ENCODE measurements at places on chromosomes 6 and 20.

DNA sequence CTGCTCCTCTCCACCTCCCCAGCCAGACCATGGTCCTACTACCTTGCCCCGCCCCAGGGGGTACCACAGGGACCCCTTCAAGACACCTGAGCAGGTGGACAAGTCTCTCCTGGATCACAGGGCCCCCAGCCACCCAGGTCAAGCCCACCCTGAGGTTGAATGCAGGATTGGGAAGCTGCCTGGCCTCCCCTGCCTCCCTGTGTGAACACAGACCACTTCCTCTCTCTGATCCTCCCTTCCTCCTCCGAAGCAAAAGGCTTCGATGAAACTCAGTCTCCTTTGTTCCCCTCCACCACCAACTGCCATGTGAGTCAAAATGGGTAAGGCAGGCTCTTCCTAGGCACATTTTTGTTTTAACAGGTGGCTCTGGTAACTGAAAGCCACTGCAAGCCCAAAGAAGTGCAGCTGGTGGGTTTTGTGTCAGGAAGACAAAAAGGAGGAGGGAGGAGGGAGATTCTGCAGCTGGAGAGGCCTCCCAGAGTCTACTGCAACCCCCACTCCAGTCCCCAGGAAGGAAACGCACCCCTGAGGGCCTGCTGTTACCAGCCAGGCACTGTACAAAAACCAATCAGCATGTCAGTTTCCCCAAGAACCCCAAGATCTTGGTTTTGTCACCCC, 5.4 kb downstream of the ADA start:
- ATAC-seq, result no peak

DNA sequence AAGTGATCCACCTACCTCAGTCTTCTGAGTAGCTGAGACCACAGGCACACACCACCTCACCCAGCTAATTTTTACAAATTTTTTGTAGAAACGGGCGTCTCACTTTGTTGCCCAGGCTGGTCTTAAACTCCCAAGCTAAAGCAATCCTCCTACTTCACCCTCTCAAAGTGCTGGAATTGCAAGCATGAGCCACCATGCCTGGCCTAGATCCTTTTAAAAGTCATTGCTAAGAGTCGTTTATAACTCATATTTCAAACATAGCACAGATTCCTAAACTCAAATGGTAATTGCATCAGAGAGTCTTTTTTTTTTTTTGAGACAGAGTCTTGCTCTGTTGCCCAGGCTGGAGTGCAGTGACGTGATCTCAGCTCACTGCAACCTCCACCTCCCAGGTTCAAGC, 7.7 kb upstream of the SAMHD1 start:
- ATAC-seq, result peak; percentile 44

DNA sequence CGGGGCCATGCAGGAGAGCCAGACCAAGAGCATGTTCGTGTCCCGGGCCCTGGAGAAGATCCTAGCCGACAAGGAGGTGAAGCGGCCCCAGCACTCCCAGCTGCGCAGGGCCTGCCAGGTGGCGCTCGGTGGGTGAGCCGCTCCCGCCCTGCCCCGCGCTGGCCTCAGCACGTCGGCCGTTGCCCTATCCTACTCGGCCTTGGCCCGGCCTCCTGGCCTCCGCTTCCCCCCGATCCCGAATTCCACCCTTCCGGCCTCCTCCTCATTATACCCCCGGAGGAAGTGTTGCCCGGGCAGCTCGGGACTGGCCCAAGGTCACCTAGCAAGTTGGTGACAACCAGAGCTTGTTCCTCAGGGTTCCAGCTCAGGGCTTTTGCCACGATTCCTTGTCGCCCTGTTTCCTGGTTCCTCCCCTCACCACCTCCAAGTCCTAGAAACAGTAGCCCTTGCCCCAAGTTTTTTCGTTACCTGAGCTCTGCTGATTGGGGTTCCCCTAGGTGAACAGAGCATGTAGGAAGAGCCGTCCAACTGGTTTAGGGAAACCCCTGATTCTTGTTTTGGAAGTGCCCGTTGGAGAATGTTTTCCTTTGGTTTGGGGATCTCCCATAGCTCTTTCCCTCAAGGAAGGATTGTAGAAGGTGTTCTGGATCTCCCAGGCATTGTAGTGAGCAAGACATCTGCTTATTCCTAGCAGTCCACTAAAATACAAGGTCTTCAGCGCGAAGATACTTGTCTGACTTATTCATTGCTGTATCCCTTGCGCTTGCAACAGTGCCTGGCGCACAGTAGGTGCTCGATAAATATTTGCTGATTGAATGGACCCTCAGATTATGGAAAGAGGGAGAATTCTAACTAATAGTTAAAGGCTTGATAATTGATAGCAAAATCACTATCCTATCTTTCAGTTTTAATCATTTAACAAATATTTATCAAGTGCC, 641 bp downstream of the ARFGEF2 start:
- ATAC-seq, result peak; percentile 77

DNA sequence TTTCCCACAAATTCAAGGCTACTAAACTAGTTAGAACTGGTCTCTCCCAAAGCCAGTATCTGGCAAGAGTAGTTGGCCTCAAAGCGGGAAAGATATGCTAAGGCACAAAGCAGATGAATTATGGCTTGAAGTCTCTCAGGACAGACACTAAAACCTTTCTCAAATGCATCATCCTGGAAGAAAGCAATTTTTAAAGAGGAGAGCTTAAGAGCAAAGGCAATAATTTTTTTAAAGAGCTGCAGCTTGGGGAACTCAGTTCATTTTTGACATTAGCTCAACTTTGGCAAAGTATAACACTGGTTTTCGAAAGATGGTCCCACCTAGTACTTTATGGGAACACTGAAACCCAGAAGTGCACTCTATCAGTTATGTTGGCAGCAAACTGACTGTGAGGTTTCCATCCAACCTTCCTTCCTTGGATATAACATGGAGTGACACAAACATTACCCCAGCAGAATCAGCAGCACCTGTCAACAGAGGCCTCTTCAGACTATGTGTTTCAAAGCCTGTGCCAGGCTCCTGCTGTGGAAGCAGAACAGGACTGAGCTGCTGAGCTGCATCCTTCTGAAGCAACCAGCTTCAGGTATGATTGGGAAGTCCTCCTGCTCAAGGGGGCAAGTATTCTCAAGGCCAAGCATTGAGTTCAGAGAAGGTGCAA, 852.3 kb upstream of the HS3ST5 start:
- no peak for ATAC-seq

DNA sequence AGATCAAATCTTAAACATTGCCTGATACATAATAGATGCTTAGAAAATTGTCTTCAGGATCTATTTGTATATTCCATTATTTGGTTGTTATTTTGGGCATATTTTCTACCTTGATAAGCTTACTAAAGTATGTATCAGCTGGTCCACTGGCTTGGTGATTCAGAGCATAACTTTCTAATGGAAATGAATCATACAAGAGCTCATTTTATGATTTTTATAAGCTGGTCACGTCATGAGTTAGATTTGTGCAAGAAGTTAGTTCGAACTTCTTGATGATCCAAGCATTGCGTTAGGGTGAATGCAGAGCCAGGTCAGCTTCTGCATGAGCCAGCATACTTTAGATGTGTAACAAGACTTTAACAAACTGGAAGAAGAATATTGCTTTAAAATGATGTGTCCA, 144.5 kb upstream of the FLRT3 start:
- ATAC-seq, result no peak

DNA sequence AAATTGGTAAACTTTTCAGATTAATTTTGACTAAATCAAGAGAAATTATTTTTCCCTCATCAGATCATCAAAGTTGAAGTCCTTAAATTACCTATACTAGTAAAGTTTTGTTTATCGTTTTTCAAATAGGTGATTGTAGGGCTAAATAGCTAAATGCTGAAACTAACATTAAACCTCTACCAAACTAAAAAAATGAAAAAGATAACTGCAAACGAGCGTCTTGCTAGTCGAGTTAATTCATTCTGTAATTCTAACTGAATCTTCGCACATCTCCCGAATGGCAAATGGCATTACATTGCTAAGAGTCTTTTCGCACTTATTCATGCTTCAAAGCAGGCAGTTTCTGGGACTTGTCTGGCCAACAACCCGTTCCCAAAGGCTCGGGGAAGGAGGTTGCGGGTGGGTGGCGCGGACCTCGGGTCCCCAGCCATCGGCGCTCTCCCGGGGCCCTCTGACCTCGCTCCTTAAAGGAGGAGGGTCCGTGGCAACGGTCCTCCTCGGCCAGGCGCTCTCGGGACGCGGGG, 43.8 kb downstream of the POPDC3 start:
- ATAC-seq, result peak; percentile 8

DNA sequence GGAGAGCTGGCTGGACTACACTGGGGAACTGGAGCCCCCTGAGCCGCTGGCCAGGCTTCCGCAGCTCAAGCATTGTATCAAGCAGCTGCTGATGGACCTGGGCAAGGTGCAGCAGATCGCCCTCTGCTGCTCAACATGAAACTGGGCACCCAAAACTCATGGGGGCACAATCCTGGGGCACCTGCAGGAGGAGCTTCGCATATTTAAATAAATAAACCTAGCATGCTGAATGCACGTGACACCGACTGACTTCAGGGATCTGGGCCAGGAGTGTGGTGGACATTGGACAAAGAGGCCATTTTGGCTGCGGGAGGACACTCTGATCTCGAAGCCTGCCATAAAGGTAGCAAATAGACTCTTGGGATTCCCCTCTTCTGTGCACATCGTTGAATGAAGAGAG, 6.8 kb downstream of the SCAND1 start:
- ATAC-seq, result no peak

DNA sequence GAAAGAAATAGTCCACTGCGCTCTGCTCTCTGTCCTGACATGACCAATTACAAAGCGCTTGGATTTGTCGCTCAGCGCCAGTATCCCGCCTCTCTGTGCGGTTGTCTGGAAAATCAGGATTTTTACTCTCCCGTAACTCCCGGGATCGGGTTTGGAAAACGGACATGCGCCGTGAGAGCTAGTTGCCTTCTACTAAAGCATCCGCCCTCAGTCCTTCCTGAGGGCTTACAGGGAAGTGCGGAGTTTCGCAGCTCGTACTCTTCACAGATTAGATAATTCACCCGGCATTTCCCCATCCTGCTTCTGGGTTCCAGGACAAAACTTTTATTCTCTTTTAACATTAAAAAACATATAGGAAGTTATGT, 427 bp upstream of the MKKS start:
- ATAC-seq, result peak; percentile 93

GRCh38 chr6:111031151-111031550, 49.3 kb downstream of the RPF2 start:
- no peak for ATAC-seq

- no peak for ATAC-seq
These were observed 66.5 kb downstream of the ELOVL5 start for GRCh38 chr6:53282234-53282633.

DNA sequence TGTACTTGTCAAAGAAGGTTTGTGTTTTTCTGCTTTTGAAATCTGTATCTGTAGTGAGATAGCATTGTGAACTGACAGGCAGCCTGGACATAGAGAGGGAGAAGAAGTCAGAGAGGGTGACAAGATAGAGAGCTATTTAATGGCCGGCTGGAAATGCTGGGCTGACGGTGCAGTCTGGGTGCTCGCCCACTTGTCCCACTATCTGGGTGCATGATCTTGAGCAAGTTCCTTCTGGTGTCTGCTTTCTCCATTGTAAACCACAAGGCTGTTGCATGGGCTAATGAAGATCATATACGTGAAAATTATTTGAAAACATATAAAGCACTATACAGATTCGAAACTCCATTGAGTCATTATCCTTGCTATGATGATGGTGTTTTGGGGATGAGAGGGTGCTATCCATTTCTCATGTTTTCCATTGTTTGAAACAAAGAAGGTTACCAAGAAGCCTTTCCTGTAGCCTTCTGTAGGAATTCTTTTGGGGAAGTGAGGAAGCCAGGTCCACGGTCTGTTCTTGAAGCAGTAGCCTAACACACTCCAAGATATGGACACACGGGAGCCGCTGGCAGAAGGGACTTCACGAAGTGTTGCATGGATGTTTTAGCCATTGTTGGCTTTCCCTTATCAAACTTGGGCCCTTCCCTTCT, 18.4 kb downstream of the CD83 start:
- no peak for ATAC-seq

- no peak for ATAC-seq
These were observed 175.4 kb downstream of the SIM1 start for GRCh38 chr6:100289285-100289684.

DNA sequence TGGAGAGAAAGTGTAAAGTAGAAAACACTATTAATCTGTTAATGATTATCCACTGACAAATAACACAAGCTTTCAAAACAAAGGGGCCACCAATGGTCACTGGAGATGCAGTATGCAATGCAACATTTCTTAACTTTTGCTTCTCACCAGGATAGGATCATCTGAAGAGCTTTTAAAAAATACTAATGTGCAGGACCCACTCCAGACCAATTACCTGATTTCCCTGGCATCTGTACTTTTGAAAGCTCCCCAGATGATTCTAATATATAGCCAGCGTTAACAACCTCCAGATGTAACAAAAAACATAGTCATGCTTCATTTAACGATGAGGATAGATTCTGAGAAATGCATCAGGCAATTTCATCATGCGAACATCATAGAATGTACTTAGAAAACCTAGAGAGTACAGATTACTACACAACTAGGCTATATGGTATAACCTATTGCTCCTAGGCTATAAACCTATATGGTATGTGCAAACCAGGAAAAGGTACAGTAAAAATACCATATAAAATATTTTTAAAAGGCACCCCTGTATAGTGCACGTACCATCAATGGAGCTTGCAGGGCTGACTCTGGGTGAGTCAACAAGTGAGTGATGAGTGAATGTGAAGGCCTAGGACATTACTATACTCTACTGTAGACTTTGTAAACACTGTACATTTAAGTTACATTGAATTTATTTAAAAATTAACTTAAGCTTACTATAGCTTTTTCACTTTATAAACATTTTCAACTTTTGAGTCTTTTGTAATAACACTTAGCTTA, 69.2 kb downstream of the ATG5 start:
- no peak for ATAC-seq

DNA sequence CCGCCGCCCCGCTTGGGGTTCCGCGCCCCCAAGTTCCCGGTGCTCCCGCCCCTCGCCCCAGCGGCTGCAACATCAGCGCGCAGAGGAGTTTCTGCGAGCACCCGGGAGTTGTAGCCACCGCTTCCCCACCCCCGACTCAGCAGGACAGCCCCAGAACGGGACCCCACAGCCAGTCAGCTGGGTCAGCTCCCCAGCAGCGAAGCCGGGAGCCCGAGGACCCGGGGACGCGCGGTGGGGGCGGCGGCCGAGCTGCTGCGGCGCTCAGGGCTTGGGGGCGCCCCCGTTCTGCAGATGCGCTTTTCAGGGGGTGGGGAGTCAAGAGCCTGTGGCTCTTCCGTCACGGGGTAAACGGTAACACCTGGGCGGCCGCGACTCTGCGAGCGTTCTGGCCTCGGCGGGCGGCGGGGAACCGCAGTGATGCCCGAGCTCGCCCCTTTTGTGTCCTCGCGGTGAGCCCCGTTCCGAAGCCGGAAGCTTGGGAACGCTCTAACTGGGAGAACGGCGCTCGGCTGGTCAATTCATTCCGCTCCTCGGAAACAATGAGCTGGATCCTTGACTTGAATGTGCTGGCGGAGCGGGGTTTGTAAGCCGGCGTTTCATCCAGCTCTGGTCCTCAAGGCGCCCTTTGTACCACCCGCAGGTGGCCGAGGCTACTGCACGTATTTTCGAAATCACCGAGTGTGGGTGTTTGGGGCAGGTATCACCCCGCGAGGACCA, 774 bp downstream of the PLEKHG1 start:
- ATAC-seq, result peak; percentile 55

Data from gastroesophageal sphincter (tissue), 4 donors.